ENCODE measurements at places on chromosomes 3 and 15. TPM values are rescaled to one million over a fixed set of nuclear protein-coding genes. Genes with fewer than 3 reads are reported as not detected.

CCDC9B gene
- 9.8 TPM for total RNA-seq

SLC30A4 gene
- total RNA-seq = 6.7 TPM

ZNF620 gene
- 0.23 TPM for total RNA-seq

ADAMTSL3 gene
- under 0.01 TPM for total RNA-seq

PRSS50 gene
- total RNA-seq = not detected

TUSC7 gene
- total RNA-seq = not detected

MNS1 gene
- 5.3 TPM for total RNA-seq

MTFMT gene
- 28.7 TPM for total RNA-seq

CELF6 gene
- total RNA-seq = 0.46 TPM

CD96 gene
- total RNA-seq = not detected

ALG1L2 gene
- total RNA-seq = not detected

NXPE3 gene
- 26.5 TPM for total RNA-seq

TJP1 gene
- 34.9 TPM for total RNA-seq

CHAC1 gene
- 1.5 TPM for total RNA-seq

GLT8D1 gene
- total RNA-seq = 77.3 TPM

TTLL13 gene
- not detected for total RNA-seq

NANOGP8 gene
- 0.29 TPM for total RNA-seq

SLC22A13 gene
- total RNA-seq = 0.29 TPM

CNTN3 gene
- not detected for total RNA-seq

TIMP4 gene
- 0.46 TPM for total RNA-seq

RARB gene
- not detected for total RNA-seq

TRH gene
- not detected for total RNA-seq

GOLGA8K gene
- 0.13 TPM for total RNA-seq

CD200R1L gene
- total RNA-seq = not detected

LEKR1 gene
- 1.5 TPM for total RNA-seq

SYNPR gene
- total RNA-seq = not detected

SI gene
- not detected for total RNA-seq

PXYLP1 gene
- total RNA-seq = 3.7 TPM

PLSCR5 gene
- total RNA-seq = not detected

LRRFIP2 gene
- total RNA-seq = 48.4 TPM

ZNF774 gene
- total RNA-seq = 0.75 TPM

MST1 gene
- 7.7 TPM for total RNA-seq

SPINK8 gene
- total RNA-seq = not detected

JMJD7 gene
- 5.7 TPM for total RNA-seq

TMEM108 gene
- 9.4 TPM for total RNA-seq

CCDC13 gene
- total RNA-seq = 0.77 TPM

GHSR gene
- total RNA-seq = not detected

GPR149 gene
- total RNA-seq = not detected

SLC15A2 gene
- total RNA-seq = 0.06 TPM

GNL3 gene
- total RNA-seq = 148 TPM

PIERCE2 gene
- 4.6 TPM for total RNA-seq

POPDC2 gene
- total RNA-seq = not detected

LRRC31 gene
- total RNA-seq = not detected

CHDH gene
- under 0.01 TPM for total RNA-seq

TATDN2 gene
- total RNA-seq = 11.4 TPM

MINDY4B gene
- not detected for total RNA-seq

CSPG5 gene
- total RNA-seq = 0.29 TPM

GRK7 gene
- total RNA-seq = not detected

SCAMP5 gene
- total RNA-seq = 0.51 TPM

SHF gene
- total RNA-seq = 14.2 TPM

AP3S2 gene
- total RNA-seq = 65.7 TPM

IRAK2 gene
- 5.9 TPM for total RNA-seq

TOMM70 gene
- 62.4 TPM for total RNA-seq

ADAMTS7 gene
- 35.1 TPM for total RNA-seq

MYEF2 gene
- 9.9 TPM for total RNA-seq

LIPH gene
- total RNA-seq = not detected

WDR53 gene
- 8.3 TPM for total RNA-seq

POLQ gene
- total RNA-seq = 14.6 TPM

TMEM266 gene
- total RNA-seq = not detected

Data from LHCN-M2 (cell line).